ENCODE measurements at places on chromosomes 5 and 9. TPM values are rescaled to one million over a fixed set of nuclear protein-coding genes. Genes with fewer than 3 reads are reported as not detected.

Gene PTGER4
- polyA plus RNA-seq, result 16.5 TPM

Gene QRFP
- 0.38 TPM for polyA plus RNA-seq

Gene ADGRD2
- not detected for polyA plus RNA-seq

Gene CARD9
- polyA plus RNA-seq, result 1.6 TPM

- no peak for DNase-seq
Observed at GRCh38 chr9:138021251-138022056, 143.9 kb downstream of the CACNA1B start.

- no peak for DNase-seq
Observed at GRCh38 chr5:40762705-40763104, 6.9 kb upstream of the TTC33 start.

DNA sequence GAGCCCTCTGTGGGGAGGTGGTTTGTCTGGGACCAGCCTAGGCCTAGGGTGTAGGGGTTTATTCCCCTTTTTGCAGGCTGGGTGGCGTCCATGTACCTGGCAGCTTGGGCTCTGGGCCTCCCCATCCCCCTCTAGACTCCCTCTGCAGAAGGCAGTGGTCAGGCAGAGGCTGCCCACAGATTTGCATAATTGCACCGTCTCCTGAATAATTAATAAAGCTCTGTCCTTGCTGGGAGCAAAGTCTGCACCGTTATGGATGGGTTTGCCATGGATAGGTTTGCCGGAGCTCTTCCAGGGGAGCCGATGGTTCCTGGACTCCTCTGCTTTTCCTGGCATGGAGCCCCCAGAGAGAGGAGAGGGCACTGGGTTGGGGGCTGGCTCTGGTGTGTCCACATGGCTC, 60.4 kb downstream of the DAB2IP start:
- no peak for DNase-seq

- DNase-seq, result no peak
Observed at GRCh38 chr5:30561771-30562170, 631.7 kb upstream of the CDH6 start.

DNA sequence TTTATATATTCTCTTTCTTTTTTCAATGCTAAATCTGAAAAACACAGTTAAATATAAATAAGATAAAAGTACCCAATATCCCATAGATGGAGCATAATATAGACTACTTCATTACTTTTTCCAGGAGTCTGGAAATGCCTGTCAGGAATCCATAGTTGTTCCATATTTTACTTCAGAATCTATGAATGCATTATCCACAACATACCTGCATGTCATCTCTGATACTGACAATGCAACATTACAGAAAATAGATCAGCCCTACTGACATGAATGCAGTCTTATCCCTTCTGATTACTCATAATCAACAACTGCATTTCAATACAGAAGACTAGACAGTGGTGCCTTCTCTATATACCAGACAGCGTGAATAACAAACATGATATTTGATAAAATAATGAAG, 517.6 kb downstream of the PTPRD start:
- DNase-seq, result no peak

Measured in right renal pelvis (tissue), 4 donors.